ENCODE measurements at places on chromosomes 1 and 21.

DNA sequence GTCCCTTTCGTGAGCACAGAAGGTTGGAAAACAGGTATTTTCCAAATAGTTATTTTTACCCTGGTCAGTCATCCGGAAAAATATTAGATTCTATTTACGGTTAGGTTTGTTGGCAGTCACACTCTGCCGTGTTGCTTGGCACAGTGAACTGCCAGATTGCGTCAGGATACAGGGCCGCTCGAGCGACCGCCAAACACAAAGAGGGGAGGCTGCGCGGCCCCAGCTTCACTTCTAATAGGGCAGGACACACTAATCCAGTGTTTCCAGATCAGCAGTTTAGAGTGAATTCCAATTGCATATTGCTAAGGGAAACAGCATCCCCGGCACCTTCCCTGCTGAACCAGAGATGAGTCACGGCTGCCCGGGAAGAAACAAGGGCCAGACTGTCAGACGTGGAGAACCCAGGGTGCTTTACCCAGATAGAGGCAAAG lies 22.9 kb downstream of the UMODL1 start:
- DNase-seq = no peak

DNA sequence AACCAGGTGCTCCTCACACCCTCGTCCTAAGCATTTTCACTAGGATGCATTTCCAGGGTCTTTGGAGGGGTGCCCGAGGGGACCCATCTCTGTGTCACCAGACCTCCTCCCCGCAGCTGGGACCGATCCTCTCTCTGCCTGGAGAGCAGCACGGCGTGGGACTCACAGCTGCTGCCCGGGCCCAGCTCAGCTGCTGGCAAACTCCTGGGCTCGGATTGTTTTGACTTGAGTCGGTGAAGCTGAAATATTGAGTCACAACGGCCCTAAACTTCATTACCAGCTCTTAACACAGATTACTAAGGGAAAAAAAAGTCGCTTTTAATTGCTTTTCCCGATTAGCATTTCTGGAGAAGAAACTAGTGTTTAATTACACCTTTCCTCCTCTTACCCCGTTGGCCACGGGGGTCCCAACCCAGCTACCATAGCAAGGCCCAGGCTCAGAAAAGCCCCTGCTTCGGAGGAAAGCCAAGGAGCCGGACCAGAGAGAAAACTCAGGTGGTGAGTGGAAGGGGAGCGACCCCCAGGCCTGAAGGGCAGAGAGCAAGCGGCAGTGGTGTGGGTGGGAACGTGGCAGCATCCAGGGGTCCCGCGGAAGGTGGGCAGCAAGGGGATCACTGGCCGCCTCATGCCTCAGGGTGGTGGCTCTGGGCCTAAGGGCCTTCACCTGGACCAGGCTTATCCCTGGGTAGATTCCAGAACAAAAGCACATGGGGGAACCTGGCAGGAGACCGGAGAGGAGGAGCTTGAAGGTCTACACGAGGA lies 41.7 kb downstream of the CASZ1 start:
- no peak for DNase-seq

DNA sequence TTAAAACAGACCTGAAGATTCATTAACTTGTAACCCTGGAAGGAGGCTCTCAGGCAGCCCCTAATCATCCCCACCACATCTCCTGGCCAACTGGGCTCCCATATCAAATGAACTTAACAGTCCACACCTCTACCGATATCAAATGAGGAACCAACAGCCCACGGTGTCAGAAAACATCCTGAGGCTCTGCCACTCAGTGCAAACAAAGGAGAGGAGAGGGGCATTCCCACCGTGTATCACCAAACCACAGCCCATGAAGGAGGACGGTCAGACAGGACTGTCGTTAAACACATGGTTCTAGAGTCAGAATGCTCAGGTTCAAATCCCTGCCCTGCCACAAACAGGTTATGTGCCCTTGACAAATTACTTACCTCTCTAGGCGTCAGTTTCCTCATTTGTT lies 52.5 kb downstream of the ERI3 start:
- no peak for DNase-seq

DNA sequence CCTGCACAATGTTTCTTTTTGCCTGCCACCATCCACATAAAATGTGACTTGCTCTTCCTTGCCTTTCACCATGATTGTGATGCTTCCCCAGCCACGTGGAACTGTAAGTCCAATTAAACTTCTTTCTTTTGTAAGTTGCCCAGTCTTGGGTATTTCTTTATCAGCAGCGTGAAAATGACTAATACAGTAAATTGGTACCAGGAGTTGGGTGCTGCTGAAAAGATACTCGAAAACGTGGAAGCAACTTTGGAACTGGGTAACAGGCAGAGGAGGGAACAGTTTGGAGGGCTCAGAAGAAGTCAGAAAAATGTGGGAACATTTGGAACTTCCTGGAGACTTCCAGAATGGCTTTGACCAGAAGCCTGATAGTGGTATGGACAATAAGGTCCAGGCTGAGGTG lies 425.3 kb downstream of the GPATCH2 start:
- DNase-seq = no peak

GRCh38 chr1:93765099-93765498 lies 83.5 kb upstream of the BCAR3 start:
- no peak for DNase-seq

DNA sequence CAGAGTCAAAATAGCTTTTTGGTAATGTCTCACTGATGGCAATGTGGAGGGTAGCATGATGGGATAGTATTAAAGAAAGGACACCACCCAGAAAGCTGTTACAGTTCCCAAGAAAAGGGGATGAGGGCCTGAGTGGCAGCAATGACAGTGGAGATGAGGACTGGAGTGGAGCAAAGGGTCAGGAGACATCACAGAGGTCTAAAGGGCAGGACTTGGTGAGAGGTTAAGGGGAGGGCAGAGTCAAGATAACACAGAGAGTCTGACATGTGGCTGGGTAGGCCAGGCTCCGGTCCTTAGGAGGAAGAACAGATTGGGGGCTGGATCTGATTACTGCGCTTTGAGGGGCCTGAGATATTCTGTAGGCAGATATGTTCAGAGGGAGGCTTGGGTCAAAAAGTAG lies 19.3 kb downstream of the ELF3 start:
- DNase-seq = no peak

DNA sequence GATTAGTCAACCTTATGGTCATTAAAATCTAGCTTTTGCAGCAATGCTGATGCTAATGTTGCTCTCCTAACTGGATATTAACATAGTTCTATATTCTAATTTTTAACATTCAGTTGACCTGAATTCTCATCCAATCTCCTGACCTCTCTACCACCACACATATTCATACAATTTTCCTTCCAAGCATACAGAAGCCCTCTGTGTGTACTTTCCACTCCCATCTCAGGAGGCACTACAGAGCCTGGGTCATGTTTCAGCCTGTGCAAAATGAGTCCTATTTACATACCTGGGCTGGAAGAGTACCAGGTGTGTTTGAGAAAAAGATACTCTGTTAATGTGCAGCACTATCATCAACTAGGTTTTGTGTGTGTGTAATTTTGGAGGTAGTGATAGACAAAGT lies 486.3 kb downstream of the NEGR1 start:
- no peak for DNase-seq

GRCh38 chr1:81217058-81217457 lies 583.7 kb upstream of the ADGRL2 start:
- DNase-seq = no peak

GRCh38 chr1:201955729-201956143 lies 433 bp downstream of the TIMM17A start:
- DNase-seq = no peak

GRCh38 chr21:25169370-25169769 lies 437.9 kb downstream of the MRPL39 start:
- DNase-seq = no peak

DNA sequence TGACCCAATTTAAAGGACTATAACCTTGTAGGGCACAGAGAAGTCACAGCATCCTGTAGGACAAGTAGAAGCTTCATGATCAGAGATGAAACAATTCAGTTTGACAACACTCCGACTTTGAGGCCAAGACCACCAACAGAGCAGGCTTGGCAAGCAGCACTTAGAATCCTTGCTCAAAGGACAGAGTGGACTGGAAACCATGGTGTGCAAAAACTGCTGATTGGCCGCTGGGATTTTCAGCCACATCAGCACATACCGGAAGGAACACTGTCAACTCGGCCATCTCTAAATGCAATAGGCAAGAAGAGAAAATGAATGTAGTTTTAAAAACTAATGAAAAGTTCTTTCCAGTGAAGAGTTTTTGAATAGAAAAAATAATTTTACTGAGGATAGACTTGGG lies 92.0 kb upstream of the PRMT6 start:
- no peak for DNase-seq

- no peak for DNase-seq
These were observed 2.3 kb downstream of the GPR137B start for GRCh38 chr1:236144446-236145150.

- no peak for DNase-seq
These were observed 8.8 kb upstream of the INPP5B start for GRCh38 chr1:37955685-37956084.

- DNase-seq = no peak
These were observed 37.8 kb downstream of the LRRC53 start for GRCh38 chr1:74474585-74474984.

DNA sequence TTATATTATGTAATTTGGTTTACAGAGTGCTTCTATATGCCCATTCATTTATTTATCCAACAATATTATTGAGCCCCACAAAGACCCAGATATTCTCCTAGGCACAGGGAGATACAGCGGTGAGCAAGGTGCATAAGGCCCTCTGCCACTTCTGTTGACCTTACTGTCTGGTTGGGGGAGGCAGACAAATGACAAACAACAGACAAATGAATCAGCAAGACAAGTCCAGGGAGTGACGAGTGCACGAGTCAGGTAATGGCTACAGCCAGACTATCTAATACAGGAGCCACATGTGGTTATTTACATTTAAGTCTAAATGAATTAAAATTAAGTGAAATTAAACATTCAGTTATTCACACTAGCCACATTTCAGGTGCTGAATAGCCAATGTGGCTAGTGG lies 22.0 kb upstream of the BCAR3 start:
- DNase-seq = no peak

GRCh38 chr1:11569551-11569950 lies 84.7 kb downstream of the FBXO2 start:
- no peak for DNase-seq

- DNase-seq = no peak
These were observed 288.5 kb upstream of the NEGR1 start for GRCh38 chr1:72570815-72571214.

DNA sequence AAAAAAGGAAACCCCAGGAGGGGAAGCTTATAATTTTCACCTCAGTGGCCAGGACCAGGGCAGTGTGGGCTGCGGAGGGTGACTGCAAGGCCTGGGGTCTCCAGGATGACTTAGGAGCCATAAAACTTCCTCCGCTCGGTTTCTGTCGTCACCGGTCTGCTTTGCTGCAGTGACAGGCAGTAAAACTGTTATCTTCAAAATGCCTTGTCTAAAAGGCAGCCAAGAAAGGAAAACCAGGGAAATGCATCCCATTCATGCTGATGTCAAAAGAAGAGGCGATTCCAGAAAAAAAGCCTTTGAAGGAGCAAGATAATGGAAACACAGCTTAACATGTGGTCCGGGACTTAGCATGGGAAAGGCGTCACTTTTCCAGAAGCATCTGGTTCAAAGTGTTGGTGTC lies 42.0 kb downstream of the COL6A1 start:
- DNase-seq = no peak

- no peak for DNase-seq
These were observed 101.4 kb upstream of the RGS1 start for GRCh38 chr1:192474080-192474683.

- DNase-seq = no peak
These were observed 37.1 kb upstream of the CD55 start for GRCh38 chr1:207284209-207284897.

GRCh38 chr1:239555350-239555749 lies 169.0 kb downstream of the CHRM3 start:
- DNase-seq = no peak

DNA sequence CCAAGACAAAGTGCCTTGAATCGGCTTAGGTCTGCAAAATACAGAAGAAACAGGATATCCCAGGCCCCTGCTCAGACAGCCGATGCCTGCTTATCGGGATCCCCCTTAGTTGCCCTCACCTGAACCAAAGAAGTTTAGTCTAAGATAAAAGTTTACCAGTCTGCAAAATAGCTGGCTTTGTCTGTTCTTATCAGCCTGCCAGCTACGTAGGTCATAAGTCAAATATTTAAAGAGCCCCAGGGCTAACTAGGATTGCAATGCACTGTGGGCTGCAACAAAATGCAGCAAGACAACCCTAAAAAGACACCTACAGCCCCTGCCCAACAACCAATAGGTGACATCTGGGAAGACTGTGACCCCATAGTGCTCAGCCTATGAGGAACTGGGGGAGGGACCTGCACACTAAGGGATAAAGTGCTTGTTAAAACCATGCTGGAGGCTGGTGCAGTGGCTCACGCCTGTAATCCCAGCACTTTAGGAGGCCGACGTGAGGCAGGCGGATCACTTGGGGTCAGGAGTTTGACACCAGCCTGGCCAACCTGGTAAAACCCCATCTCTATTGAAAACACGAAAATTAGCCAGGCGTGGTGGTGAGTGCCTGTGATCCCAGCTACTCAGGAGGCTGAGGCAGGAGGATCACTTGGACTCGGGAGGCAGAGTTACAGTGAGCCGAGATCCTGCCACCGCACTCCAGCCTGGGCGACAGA lies 27.4 kb downstream of the LRRC3 start:
- no peak for DNase-seq

- no peak for DNase-seq
These were observed 9.1 kb upstream of the MACF1 start for GRCh38 chr1:39195166-39196111.

- DNase-seq = no peak
These were observed 21.4 kb downstream of the AHCYL1 start for GRCh38 chr1:110005971-110006370.

DNA sequence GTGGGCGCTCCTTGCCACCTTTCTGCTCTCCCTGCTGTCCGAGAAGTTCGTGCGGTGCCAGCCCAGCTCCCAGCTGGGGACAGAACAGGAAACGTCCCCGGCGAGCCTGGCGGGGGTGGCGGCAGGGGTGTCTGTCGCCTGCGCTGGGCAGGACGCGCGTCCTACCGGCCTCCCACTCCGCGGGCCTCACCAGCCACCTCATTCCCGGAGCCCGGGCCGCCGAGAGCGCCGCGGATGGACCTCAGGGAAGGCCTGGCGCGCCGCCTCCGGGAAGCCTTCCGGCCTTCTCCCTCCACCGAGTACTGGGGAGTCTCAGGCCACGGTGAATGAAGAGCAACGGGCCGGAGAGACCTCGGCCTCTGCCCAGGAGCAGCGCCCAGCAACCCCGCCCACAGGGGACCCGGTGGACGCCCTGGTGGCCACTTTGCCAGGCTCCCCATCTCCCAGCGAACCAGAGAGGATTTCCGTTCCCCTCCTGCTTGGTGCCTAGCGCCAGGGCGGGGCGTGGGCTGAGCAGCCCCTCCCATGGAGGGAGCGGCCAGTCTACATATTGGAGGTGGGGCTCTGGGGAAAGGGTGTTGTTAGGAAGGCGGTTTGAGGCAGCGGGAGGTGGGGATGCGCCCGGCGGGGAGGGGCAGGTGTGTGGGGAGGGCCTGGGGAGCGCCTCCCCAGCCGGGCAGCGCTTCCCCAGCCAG lies 9.5 kb upstream of the TNFRSF14 start:
- DNase-seq = peak; percentile 76

GRCh38 chr1:182952677-182953444 lies at the start of gene SHCBP1L:
SHCBP1L (minus strand) TSS chr1:182953166; CDS start chr1:182953133, 33 bp downstream.
- DNase-seq = no peak
